CD8-positive, alpha-beta memory T cell (primary cell): ENCODE measurements at places on chromosomes 3 and 15. TPM values are rescaled to one million over a fixed set of nuclear protein-coding genes. Genes with fewer than 3 reads are reported as not detected.

- no peaks in the 10 kb centered on the region for H3K27me3 ChIP-seq
- no peak overlapping the region for H3K4me3 ChIP-seq
- no peak overlapping the region for H3K27ac ChIP-seq
- no peaks in the 10 kb centered on the region for H3K36me3 ChIP-seq
These were observed 11.1 kb upstream of the RTP2 start for GRCh38 chr3:187713504-187713903.

GRCh38 chr3:194431554-194431953, 32.5 kb upstream of the GP5 start:
- H3K4me3 ChIP-seq, result no peak overlapping the region
- H3K4me1 ChIP-seq, result no peaks in the 10 kb centered on the region
- no peak for DNase-seq
- peaks cover 39% of the 10 kb centered on the region for H3K36me3 ChIP-seq

Gene ALDH1A3
- not detected for total RNA-seq

Gene IQCF5
- not detected for total RNA-seq
